ENCODE measurements at places on chromosomes 3 and 15.

GRCh38 chr3:80688814-80689213 lies 921.0 kb upstream of the ROBO1 start:
- DNase-seq: no peak

GRCh38 chr3:127425505-127426443 lies 137.9 kb upstream of the PRR20G start:
- no peak for DNase-seq

GRCh38 chr3:97658668-97659285 lies 105.8 kb upstream of the ARL6 start:
- peak; percentile 38 for DNase-seq

DNA sequence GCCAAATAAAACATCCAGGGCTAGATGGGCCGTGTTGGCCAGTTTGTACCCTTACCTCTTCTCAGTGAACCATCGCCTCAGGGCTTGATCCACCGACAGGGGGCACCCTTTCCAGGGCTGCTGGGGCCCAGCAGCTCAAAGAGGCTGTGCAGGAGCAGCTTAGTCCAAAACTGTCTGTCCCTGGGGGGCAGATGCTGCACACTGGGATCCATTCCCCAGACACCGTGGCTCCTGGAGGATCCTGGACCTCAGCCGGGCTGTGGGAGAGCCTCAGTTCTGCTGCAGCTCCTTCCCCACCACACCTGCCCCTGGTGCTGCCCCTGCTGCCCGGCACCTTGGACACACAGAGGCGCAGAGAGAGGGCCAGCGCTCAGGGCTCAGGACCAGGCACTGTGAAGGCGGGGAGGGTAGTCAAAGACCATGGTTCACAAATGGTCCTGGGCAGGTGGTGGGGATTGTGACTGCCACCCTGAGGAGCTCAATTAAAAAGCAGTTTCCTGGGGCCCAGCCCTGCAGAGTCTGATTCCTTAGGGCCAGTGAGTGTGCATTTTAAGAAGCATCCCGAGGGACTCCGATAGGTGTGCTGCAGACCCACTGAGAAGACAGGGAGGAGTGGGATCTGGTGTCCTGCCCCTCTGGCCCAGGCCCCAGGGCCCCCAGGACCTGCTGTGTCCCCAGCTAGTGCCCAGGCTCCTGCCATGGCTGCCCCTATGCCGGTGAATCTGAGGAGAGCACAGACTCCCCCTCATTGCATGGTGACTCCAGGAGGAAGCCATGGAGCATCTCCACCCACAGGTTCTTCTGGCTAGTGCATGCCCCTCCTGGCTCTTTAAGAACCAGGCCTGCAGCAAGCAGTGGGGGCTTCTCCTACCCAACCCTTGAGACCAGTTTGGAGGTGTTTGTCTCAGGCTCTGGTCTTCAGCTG lies 86.5 kb upstream of the PRR20G start:
- DNase-seq: peak; percentile 13

GRCh38 chr3:175267561-175267960 lies 408.4 kb downstream of the NAALADL2 start:
- no peak for DNase-seq

- no peak for DNase-seq
These were observed 470.2 kb upstream of the AGTR1 start for GRCh38 chr3:148227534-148227933.

GRCh38 chr15:63997715-63998442 lies 48.4 kb downstream of the DAPK2 start:
- DNase-seq: no peak

DNA sequence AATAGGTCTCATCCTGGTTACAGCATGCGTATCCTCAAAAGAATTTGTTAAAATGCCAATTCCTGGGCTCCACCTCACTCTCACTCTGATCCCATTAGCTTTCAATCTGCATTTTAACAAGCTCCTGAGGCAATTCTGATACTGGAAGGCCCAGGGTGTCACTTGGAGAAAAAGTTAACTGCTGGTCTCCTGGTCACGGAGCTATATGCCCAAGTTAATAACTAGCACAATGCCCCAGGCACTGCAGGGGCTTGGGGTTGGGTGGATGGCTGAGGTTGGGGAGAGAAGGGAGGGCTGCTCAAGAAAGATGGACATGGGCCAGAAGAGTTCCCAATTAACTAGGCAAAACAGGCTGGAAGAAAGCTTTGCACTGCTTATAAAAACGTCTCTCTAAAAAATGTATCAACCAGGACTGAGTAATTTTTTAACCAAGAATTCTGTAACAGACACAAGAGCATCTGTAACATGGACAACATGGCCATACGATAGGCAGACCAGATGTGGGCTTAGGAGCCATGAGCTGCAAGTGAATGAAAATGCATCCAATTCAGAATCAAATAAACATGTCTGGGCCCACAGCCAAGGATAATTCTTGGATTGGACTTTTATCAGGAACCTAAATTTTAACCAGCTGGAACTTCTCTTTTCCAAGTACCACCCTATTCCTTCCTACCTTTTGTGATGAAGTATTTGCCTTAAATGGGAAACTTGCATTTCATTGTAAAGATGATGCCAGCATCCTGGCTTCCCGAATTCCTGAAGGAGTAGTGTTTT lies 4.2 kb downstream of the IL17RD start:
- DNase-seq: no peak

GRCh38 chr3:119924111-119925094 lies 142.5 kb downstream of the NR1I2 start:
- no peak for DNase-seq

- no peak for DNase-seq
These were observed 520 bp downstream of the TMEM42 start for GRCh38 chr3:44862226-44862637.

GRCh38 chr3:156236556-156237260 lies 116.3 kb downstream of the KCNAB1 start:
- no peak for DNase-seq

DNA sequence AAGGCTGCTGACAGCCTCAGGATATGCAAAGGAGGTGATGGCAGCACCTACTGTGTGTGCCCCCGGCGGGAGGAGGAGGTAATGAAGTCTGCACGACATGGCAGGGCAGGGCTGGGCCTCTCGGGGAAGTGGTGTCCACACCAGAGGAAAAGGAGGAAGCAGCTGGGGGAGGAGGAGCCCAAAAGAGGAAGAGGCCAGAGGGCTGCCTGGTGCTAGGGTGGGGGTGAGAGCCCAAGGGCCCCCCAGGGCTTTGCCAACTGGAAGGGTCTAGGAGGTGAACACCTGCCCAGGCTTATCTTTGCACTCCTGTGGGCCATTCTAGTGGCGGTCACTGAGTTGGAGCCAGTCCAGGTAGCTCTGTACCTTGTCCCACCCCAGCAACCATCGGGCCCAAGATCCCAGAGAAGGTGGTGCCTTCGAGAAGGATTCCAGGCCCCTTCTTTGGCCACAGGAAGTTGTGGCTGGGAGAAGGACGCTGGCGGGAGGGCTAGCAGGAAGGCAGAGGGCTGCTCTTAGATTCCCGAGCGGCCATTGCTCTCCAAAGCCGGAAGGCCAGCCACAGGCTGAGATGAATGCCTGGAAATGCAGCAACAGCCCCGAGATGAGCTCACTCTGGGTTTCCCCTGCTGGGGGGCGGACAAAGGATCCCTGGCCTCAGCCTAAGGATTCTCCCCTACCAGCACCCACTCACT lies 7.0 kb downstream of the GNAI2 start:
- peak; percentile 96 for DNase-seq

GRCh38 chr3:161217496-161217895 lies 3.6 kb upstream of the NMD3 start:
- DNase-seq: no peak

DNA sequence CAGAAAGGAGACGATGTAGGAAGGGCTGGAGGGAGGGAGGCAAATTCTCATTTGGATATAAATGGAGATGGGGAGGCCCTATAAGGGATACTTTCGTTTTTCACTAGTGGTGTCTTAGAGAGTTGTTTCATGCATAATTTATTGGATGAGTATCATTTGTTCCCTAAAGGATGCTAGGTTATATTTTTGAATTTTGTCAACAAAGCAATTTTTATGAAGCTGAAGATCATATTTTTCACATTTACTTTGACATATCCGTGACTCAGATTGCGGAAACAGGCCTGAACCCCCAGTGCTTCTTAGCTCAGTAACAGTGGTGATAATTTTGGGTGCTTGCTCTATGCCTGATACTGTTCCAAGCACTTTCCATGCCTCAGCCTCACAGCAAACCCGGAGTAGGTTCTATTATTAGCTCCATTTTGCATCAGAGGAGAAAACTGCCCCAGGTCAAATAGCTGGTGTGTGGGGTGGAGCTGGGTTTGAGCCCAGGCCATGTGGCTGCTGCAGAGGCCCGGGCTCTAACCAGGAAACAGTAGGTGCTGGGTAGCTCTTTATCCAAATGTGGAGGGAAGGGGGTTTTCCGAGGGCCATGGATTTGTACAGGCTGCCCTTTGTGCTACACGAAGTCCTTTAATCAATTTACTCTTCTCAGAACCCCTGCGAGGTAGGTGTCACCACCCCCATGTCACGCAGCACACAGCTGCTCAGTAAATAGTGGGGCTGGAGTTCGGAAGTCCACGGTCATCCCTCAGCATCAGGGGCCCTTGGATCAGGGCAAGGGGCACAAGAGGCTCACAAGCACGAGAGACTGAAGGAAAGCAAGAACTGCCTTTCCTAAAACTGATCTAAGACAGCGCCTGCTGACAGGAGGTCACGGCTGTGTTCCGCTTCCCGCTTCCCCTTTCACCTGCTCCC lies 99.1 kb downstream of the SLC49A4 start:
- DNase-seq: no peak

DNA sequence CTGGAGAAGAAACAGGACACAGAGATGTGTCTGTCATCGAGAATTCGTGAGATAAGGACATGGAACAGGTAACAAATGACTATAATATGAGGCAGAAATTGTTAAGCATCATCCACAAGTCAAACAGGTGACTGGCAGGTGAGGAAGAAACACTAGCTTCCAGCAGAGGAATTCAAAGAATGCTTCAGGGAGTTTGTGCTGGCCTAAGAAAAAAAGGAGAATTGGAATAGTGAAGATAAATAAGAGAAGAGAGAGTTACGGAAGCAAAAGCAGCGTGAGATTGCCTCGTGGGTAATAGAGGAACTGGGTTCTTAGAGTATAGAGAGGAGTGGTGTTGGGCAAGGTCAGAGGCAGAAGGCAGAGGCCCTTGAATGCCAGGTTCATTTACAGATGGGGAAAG lies 22.9 kb upstream of the FGF12 start:
- no peak for DNase-seq

GRCh38 chr15:55088207-55088606 lies 108.5 kb downstream of the RSL24D1 start:
- no peak for DNase-seq

- no peak for DNase-seq
These were observed 19.5 kb downstream of the BMF start for GRCh38 chr15:40088929-40089755.

DNA sequence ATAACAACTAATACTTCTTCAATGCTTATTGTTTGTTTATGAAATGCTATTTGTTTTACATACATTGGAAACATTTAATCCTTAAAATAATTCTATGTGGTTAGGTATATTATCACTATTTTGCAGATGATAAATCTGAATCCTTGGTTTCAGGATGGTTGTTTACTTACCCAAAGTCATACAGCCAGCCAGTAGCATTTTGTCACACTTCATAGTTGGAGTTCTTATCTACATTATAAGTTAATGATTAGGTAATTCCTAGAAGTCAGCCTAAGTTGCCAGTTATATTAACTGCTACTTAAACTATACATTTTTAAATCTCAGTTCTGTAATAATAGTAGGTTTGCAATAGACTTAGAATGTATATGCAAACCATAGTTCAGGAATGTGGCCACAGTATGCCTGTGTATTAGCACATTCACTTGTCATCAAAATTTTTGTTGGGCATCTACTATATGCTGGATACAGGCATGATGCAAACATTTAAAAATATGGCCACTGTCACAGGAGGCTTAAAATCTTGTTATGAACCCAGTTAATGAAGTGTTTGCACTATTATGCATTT lies 187.9 kb downstream of the UBE2E2 start:
- DNase-seq: no peak

GRCh38 chr15:88403351-88403791 lies 63.8 kb downstream of the MRPL46 start:
- DNase-seq: no peak

GRCh38 chr15:45203182-45203581 lies 15.4 kb upstream of the SHF start:
- DNase-seq: no peak

- no peak for DNase-seq
These were observed 4.0 kb downstream of the PLA2G4D start for GRCh38 chr15:42090370-42090769.

DNA sequence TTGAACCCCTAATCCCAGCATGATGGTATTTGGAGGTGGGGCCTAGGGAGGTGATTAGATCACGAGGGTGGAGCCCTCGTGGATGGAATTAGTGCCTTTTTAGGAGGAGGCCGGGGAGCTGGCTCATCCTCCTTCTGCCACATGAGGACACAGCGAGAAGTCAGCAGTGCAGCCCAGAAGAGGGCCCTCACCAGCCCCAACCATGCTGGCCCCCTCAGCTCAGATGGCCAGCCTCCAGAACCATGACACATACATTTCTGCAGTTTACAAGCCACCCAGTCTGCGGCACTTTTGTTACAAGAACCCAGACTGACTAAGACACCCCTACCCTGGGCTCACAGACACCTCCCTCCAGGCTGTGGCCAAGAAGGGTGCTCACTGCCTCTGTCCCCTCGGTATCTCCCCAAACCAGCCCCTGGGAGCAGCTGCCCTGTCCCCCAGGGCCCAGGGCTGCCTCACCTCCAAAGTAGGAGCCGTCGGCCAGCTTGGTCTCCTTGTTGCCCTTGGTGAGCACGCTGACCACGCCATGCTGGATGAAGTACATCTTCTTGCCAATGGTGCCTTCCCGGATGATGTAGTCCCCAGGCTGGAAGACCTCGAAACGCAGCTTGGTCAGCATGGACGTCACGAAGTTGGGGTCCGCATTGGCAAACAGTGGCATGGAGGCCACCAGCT lies 44.1 kb downstream of the HCN4 start:
- DNase-seq: no peak

DNA sequence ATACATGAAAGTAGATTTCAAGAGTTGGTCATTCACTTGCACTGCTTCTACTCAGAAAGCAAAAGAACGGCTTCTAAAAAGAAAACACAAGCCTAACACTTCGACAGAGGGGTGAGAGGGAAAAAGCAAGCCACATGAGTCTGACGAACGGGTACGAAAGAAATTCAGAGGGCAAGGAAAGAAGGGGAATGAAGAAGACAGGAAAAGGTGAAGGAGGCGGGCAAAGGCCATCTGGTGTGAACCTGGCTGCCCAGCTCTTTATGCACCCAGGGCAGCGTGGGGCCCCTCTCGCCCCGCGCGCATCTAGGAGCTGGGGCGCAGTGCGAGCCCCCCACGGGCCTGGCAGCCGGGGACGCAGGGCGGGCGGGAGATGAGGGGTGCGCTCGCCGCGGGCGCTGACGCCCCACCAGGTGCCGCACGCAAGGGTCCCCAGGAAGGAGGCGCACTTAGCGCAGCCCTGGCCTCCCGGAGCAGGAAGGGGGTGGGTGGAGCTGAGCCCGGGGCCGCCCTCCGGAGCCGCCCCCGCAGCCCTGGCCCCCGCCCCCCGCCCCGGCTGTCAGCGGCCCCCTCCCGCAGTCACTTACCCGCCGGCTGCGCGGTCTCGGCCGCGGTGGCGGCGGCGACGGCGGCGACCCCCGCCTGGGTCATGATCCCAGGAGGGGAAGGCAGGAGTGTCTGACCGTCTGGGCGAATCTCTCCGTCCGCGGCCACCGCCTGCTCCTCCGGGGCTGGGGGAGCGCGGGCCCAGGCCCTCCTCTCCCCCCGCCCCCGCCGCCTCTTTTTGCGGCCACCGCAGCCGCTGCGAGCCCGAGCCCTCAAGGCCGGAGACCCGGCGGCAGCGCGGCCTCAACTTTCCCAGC lies at the start of gene USF3:
Gene USF3, minus strand, starts transcription at position 857 of the 860 bp plus-strand sequence. CDS start 21,764 bp downstream, outside the sequence.
- peak; percentile 74 for DNase-seq

- DNase-seq: no peak
These were observed 51.4 kb upstream of the CHMP2B start for GRCh38 chr3:87175732-87176131.

- no peak for DNase-seq
These were observed 44.8 kb downstream of the DMXL2 start for GRCh38 chr15:51577636-51578304.

Data from KBM-7 (cell line).